Stimulated activated CD8-positive, alpha-beta memory T cell treated with anti-CD3 and anti-CD28 coated beads, Interleukin-15, amount 100 ng/mL, for 4 hours (primary cell): ENCODE measurements at places on chromosomes 1 and 21.

DNA sequence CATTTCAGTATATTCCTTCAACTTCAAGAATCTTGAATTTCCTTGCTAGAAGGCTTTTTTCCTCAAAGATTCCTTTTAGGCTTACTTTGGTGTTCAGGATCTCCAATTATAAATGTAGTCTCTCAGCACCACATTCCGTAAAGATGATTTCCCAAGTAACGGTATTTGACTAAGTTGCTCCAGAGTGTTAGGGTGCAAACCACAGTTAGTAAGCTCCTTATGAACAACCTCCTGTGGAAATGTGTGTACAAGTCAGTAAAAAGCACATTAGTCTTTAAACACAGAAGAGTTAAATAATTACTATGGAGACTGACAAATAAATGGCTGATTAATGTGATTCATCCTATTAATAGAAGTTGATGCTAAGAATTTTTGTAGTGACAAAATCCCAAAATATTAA is 10.3 kb downstream of the DONSON start:
- DNase-seq = no peak

GRCh38 chr21:40282912-40283886 is 416.0 kb downstream of the PCP4 start:
- no peak for DNase-seq

DNA sequence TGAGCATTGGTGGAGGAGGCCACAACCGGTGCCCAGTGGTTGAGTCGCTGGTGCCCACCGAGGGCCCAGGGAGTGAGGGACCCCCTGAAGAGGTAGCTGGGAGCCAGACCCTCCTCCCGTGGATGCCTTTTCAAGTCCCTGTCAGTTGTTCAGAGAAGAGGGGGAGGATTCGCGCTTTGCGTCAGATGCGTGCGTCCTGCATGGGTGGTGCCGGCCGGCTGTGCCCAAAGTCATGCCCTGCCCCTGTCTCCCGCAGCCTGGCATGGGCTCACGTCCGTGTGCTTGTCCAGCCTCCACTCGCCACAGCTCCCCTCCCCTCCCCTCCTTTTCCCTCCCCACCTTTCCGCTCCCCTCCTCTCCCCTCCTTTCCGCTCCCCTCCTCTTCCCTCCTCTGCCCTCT is 45.2 kb downstream of the PRKCZ start:
- no peak for DNase-seq

GRCh38 chr1:212010004-212010403 is 25.4 kb downstream of the INTS7 start:
- no peak for DNase-seq

DNA sequence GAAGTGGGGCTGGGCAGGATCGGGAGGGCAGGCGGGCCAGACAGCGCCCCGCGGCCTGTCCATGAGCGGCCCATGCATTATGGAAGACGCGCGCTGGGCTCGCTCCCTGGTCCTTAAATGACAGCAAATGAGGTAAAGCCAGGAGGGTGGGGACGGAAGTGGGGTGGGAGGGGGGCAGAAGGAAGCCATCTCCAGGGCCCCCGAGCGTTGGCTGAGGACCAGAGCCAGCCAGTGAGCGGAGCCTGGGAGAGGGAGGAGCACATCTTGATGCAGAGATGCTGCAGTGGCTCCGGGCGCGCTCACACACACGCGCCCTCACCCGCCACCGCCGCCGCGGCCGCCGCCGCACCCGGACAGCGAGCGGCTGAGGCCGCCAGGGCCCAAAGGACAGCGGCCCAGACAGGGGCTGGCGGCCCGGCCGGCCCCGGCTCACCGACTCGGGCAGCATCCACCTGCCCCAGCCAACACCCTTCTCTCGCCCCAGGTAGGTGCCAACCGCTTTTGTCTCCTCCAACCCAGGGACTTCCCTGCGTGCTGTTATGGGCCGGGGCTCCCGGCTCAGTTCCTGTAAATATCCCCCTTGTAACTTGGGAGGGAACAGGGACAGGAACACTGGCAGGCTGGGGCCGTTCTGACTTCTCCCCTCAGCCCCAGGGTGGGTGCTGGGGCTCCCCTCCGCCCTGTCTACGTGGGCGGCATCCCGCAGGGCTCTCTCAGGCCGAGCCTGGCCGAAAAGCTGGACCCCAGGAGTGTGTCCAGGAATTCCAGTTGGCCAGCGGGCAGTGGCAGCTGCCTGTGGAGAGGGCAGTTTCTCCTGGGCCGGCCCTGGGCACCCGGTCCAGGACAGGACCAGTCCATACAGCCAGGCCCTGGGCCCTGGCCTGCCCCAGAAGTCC is at the start of gene CNTN2:
Gene CNTN2 (plus strand): TSS at position 302 of the 896 bp plus-strand sequence. CDS start 9,974 bp downstream, outside the sequence.
- DNase-seq = no peak

GRCh38 chr1:245648749-245649522 is 494.2 kb downstream of the KIF26B start:
- DNase-seq = no peak

GRCh38 chr21:37365517-37366481 is 774 bp upstream of the DYRK1A start:
- peak; percentile 23 for DNase-seq

DNA sequence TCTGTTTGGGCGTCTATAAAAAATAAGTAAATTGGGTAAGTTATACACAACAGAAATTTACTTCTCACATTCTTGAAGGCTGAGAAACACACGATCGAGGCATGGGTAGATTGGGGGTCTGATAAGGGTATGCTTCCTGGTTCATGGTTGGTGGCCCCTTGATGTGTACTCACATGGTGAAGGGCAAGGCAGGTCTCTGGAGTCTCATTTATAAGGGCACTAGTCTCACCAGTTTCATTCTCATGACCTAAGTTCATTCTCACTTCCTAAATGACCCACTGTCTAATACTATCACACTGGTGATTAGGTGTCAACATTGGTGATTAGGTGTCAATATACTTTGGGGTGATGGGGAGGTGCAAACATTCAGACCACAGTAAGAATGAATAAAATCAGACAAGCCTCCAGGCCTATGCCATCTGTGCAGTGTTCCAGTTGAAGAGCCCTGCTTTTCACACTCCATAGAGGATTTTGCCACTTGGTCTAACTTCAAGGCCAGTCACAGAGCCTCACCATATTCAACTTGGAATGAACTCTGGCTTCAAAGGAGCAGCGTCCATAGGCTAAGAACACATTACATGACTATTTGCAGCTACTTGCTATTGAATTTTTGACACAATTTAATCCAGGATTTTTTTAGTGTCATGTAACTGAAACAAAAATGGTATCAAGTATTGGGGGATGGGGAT is 2.5 kb upstream of the GBP4 start:
- DNase-seq = no peak

DNA sequence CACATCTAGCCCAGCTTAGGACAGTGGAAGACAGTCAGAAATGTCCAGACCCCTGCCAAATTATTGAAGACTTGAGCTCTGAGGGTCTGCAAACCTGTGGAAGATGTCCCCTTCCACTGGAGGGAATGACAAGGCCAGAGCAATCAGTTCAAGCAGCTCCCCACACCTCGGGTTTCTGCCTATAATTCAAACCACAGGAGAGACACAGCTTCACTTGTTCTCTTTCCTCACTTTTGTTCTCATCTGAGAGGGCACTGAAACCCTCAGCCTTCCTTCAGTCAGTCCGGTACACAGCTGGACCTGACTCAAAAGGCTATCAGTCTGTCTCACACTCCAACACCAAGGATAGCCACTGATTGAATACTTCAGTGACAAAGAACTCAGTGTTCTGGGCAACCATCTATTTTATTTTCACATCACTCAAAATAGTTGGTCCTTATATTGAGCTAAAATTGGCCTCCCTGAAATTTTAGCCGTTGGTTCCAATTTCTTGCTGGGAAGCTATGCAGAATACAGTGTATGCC is 70.1 kb downstream of the TENT5C start:
- DNase-seq = no peak

GRCh38 chr1:61101536-61101935 is 19.2 kb downstream of the NFIA start:
- DNase-seq = no peak

DNA sequence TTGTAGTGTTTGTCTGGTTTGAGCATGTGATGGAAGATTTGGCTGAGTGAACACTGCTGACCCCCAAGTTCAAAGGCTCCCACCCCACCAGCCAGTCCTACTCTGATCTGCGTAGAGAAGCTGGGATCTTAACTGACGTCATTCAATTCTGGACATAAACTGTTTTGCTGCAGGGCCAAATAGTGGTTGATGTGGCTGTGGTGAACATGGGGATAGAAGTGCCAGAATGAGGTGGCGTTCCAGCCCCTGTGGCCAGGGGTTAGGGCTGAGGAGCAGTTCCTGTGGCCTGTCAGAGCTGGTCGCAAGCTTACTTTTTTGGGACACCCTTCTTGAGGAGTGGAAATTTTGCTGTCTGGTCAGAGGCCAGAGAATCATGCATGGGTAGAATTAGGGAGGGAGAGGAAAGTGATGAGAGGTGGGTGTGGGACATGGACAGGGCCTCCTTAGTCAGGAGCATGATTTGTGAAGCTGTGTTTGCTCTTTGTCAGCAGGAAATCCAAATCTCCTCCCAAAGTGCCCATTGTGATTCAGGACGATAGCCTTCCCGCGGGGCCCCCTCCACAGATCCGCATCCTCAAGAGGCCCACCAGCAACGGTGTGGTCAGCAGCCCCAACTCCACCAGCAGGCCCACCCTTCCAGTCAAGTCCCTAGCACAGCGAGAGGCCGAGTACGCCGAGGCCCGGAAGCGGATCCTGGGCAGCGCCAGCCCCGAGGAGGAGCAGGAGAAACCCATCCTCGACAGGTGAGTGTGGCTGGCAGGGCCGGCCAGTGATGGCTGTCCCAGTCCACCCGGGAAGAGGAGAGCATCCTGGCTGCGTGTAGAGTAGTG is 25.9 kb downstream of the SZRD1 start:
- no peak for DNase-seq

- no peak for DNase-seq
Measured at GRCh38 chr1:6271554-6271953, 10.7 kb upstream of the GPR153 start.

DNA sequence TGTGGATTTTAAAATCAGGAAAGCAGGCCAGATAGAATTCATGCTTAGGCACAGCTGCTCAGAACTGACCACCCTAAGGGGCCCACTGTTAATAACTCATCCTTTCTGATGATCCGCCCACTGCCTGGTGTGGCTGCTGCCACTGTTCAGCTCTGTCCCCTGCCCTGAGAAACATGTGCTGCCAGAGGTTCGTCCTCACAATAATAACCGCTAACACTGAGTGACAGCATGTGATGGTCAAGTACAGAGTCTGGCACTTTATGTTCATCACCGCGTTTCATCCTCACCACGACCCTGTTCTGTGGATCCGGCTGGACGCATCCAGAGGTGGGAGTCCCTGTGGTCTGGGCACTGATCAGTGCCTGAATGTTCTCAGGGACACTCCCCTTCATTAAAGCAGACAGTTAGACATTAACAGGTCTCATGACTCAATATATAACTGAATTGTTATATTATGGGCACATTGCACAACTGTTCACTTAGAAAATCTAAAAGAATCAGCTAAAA is 108.6 kb downstream of the SIM2 start:
- DNase-seq = no peak
